ENCODE measurements at places on chromosomes 16 and 17. TPM values are rescaled to one million over a fixed set of nuclear protein-coding genes. Genes with fewer than 3 reads are reported as not detected.

DNA sequence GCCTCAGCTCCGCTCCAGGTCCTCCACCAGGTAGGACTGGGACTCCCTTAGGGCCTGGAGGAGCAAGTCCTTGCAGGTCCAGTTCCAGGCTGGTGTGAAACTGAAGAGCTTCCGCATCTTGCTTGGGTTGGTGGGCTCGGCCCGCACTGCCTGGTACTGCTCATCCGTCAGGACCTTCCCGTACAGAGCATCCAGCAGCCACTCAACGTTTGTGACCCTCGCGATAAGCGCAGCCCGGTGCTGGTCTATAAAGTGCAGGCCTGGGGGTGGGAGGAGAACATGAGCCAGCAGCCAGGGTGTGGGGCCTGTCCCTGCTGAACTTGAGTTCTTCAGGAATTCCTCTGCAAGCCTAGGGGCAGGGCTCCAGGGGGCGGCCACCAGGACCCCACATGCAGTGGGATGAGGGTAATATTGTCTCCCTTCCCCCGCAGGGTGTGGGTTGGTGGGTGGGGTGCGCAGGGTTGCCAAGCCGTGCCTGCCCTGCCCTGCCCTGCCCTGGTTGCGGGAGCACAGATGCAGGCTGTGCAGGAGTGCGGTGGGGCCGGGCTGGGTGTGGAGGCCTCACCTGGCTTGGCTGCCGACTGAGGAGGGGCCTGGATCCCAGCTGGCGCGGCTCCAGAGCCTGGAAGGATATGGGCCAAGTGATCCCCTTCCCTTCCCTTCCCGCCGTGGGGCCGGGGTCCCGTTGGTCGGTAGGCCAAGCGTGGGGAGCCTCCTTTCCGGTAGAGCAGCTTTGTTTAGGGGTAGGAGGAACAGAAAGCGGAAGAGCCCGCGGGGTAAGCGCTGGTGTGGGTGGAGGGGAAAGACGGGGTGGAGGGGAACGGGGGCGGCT is 762 bp downstream of the PYCARD start:
- H3K4me3 ChIP-seq = peak overlapping the region; percentile 80
- peaks cover 11% of the 10 kb centered on the region for H3K4me1 ChIP-seq
- H3K27me3 ChIP-seq = peaks cover 3% of the 10 kb centered on the region
- H3K27ac ChIP-seq = no peak overlapping the region

MARVELD3 gene
- total RNA-seq = 0.88 TPM

SOST gene
- total RNA-seq = not detected

DNA sequence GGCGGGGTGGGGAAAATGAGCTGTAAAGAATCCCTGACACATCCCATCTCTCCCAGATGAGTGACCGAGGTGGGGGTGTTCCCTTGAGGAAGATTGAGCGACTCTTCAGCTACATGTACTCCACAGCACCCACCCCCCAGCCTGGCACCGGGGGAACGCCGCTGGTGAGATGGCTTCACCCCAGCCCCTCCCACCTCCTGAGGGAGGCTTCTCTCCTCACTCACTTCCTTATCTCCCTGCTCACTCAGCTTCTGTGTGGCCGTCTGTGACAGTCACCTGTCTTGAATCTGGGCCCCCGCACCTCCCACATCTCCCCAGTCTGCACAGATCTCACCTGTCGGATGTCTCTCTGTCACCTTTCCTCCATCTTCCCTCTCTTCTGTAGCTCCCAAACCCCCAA is 13.4 kb downstream of the PDK2 start:
- no peaks in the 10 kb centered on the region for H3K27me3 ChIP-seq
- H3K36me3 ChIP-seq = peaks cover 7% of the 10 kb centered on the region
- no peak overlapping the region for H3K27ac ChIP-seq
- peak; percentile 58 for DNase-seq
- H3K4me1 ChIP-seq = peaks cover 10% of the 10 kb centered on the region

GRCh38 chr16:56583351-56584168 is 5.8 kb upstream of the MT3 start:
- H3K4me3 ChIP-seq = no peak overlapping the region
- no peak for DNase-seq
- no peaks in the 10 kb centered on the region for H3K36me3 ChIP-seq
- H3K4me1 ChIP-seq = no peaks in the 10 kb centered on the region

SOX8 gene
- not detected for total RNA-seq

DNA sequence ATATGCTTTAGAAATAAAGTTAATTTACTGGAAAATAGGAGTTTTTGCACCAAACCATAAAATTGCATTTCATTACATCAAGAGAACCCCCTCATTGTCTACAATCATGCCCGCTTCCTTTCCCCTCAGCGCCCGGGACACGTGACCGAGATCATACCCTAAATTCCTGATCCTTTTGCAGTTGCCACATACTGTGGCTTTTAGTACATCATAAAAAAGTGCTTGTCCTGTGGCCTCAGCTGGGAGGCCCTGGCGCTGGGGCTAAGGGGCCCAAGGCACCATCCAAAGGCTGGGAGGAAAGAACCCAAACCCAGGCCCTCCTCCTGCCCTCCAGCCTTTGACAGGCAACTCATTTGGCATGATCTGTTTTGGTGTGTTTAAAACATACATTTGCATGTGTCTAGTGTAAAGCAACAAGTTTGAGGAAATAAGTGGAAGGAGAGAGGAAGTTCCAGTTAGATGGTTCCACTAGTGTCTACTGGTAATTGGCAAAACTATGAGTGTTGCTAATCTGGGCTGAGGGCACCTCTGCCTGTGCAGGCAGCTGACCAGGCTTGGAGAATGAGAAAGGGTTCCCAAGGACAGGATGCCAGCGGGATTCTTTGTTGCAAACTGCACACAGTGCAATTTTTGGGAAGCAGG is 6.0 kb downstream of the CDK5R1 start:
- peaks cover 31% of the 10 kb centered on the region for H3K4me1 ChIP-seq
- no peaks in the 10 kb centered on the region for H3K27me3 ChIP-seq
- DNase-seq = peak; percentile 81
- no peak overlapping the region for H3K4me3 ChIP-seq

GRCh38 chr16:78216166-78216745 is 116.8 kb downstream of the WWOX start:
- no peaks in the 10 kb centered on the region for H3K36me3 ChIP-seq
- no peak overlapping the region for H3K4me3 ChIP-seq
- no peak overlapping the region for H3K27ac ChIP-seq
- H3K27me3 ChIP-seq = no peaks in the 10 kb centered on the region
- DNase-seq = no peak
- H3K4me1 ChIP-seq = no peaks in the 10 kb centered on the region

NDRG4 gene
- 6.5 TPM for total RNA-seq

DNA sequence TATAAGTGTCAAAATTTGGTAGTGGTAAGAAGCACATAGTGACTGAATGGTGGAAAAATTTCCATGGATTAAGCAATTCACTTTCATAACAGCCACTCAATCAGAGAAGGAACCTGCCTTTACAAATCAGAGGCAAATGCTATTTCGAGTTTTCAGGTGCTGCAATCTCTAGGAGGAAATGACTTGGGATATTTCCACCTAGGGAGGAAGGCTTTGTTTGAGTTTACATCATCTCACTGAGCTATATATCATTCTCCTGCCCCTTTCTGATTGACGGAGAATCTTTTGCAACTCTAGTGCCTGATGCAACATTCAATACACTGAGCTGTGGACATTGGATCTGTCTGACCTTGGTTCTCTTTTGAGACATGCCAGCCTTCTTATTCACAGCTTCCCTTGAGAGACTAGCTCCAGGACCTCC is 26.3 kb downstream of the MARCHF10 start:
- H3K27ac ChIP-seq = peak overlapping the region; percentile 33
- peaks cover 31% of the 10 kb centered on the region for H3K4me1 ChIP-seq
- DNase-seq = peak; percentile 69
- no peak overlapping the region for H3K4me3 ChIP-seq
- no peaks in the 10 kb centered on the region for H3K36me3 ChIP-seq

DNA sequence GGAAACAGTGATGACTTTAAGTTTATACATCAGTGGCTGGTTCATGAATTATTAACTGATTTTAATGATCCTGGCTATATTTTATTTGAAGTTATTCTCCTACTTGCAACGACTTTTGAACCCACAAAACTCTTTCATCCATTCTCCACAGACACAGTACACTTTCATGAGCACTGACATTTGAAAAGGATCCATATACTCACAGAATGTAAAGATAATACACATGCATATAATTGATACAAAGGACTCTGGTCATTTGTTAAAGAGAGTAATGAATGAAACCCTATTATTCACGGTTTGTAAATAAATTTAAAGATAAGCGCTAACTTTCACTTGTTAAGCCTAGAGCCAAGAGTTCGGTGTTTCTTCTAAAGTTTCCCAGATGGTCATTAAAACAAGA is 3.3 kb downstream of the TOX3 start:
- H3K27ac ChIP-seq = no peak overlapping the region
- DNase-seq = no peak
- no peaks in the 10 kb centered on the region for H3K36me3 ChIP-seq
- H3K27me3 ChIP-seq = peaks cover 6% of the 10 kb centered on the region
- no peaks in the 10 kb centered on the region for H3K4me1 ChIP-seq

EFNB3 gene
- total RNA-seq = 1.8 TPM

- peak; percentile 58 for DNase-seq
- H3K4me1 ChIP-seq = peaks cover 3% of the 10 kb centered on the region
- peaks cover 5% of the 10 kb centered on the region for H3K36me3 ChIP-seq
- H3K27ac ChIP-seq = no peak overlapping the region
These were observed 53.3 kb upstream of the FASN start for GRCh38 chr17:82151106-82151957.

DNA sequence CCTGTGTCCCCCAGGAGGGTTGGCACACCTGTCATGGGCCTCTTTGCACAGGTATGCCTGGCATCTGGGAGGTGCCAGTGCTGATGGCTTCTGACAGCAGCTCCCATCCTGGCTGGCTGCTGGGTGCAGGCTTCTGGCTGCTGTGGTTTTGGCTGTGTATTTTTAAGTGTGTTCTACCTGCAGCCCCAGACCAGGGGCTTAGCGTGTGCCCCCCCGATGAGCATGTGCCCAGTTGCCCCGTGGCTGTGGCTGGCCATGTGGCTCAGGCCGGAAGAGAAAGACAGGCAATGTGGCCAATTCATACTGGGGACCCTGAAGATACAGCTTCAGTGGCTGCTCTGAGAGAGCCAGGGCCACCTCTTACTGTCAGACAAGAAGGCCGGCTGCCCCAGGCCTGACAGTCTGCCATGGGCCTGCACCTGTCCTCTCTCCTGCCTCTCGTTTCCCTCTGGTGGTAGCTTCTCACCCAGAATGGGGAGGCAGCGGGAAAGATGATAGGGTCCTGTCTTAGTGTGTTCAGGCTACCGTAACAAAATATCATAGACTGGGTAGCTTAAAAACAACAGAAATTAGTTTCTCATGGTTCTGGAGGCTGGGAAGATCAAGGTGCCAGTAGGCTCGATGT is 37.6 kb upstream of the LGALS9 start:
- H3K4me1 ChIP-seq = no peaks in the 10 kb centered on the region
- H3K27me3 ChIP-seq = no peaks in the 10 kb centered on the region
- no peak overlapping the region for H3K27ac ChIP-seq
- no peak overlapping the region for H3K4me3 ChIP-seq
- peak; percentile 2 for DNase-seq

DNA sequence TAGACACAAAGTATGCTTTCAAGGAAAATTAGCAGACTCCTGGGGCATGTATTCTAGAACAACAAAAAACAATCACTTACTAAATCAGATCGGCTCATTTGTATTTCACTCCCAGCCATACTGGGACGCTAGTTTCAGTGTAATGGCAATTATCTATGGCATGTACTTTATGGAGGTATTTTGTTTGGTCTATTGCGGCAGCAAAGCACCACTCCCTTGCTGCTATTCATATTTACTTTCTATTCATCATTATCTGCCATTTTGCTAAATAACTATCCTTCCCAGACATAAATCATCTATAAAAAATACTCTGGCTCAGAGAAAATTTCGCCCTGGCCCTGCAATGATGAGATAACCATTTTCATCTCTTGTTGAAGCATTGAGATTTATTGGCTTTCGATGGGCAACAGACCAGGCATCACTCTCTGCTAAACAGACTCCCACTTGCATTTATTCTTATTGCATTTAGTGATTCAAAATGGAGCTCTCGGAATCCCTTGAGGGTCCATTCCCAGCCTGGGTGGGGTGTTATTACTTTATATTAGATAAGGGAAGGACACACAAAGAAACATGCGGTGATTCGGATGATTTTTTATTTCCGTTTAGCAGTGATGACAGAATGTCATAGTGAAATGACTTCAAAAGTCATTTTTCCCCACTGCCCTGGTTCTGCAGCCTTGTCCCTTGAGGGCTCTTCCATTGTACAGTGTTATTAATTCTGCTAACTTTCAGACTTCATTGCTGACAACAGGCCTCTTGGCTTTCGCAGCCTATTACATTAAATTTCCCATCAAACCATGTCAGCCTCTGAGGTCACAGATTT is 225.8 kb downstream of the IRX3 start:
- no peak for DNase-seq
- no peaks in the 10 kb centered on the region for H3K4me1 ChIP-seq
- H3K4me3 ChIP-seq = no peak overlapping the region

DNA sequence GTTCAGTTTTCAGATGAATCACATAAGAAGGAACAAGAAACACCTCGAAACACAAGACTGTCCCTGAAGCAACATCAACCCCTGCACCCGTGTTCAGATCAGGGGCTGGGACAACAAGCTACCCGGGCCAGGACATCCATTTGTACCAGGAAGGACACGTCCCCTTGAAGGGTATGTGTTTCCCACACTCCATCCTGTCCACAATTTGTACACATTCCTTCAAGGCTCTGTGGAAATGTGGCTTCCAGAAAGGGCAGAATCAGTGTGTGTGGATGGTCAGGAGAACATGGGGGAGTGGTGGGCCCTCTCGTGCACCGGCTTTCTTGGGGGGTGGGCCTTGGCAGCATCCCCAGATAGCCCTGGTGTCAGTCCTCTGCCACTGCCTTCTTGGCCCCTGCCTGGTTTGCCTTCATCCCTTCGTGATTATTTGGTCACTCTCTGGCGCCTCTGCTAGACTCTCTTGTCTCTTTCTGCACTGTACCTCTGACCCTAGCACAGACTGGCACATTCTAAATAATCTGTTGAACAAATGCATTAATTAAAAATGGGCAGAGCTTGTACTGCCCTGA is 10.3 kb downstream of the KIFC3 start:
- DNase-seq = peak; percentile 58
- no peak overlapping the region for H3K27ac ChIP-seq
- H3K4me3 ChIP-seq = no peak overlapping the region
- peaks cover 45% of the 10 kb centered on the region for H3K36me3 ChIP-seq

- no peaks in the 10 kb centered on the region for H3K27me3 ChIP-seq
- H3K36me3 ChIP-seq = no peaks in the 10 kb centered on the region
- peak; percentile 93 for DNase-seq
- no peak overlapping the region for H3K27ac ChIP-seq
These were observed 98.5 kb downstream of the TNFRSF13B start for GRCh38 chr17:16873174-16874035.
